ENCODE measurements at places on chromosomes 5 and 9. TPM values are rescaled to one million over a fixed set of nuclear protein-coding genes. Genes with fewer than 3 reads are reported as not detected.

DNA sequence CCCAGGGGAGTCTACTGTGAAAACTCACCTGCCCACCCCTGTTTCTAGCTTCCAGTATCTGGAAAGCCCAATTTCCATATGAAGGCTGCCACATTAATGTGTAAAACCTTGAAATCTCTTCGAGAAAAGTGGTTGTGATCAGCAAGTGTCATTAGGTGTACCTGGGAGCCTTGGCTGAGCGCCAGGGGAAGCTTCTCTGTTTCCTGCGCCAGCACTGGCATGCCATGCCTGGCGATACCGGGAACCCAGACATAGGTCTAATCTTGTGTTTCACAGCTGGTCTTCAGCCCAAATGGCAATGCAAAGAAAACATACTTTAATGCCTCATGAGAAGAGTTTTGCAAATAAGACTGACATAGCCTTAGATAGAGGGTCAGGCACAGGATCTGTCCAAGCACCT lies 101.6 kb downstream of the TENT4A start:
- DNase-seq: no peak

DNA sequence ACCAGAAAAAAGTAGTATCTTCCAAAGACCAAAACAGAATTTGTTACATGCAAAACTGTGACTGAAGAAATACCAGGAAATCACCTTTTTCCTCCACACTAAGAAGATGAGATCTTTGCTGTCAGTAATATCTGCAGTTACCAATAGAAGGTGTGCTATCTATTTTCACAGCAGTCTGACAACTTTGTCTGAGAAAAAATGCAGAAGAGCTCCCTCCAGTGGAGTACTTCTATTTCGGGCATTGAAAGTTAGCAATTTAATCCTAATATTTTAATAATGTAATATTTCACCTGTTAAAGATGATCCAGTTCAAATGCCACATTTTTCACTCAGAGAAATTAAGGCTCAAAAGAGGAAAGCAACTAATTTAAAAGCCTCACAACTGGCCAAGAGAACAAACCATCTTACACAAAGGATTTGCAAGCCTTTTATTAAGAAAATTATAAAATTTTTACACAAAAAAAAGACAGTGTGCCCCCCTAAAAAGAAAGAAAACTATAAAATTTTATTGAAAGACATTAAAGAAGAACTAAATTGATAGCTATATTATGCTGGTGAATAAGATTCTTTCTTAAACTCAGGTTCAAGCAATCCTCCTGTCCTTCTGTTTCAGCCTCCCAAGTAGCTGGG lies 50.6 kb downstream of the DEPDC1B start:
- DNase-seq: no peak

- peak; percentile 53 for DNase-seq
Measured at GRCh38 chr9:2857564-2858198, 13.8 kb upstream of the PUM3 start.

DNA sequence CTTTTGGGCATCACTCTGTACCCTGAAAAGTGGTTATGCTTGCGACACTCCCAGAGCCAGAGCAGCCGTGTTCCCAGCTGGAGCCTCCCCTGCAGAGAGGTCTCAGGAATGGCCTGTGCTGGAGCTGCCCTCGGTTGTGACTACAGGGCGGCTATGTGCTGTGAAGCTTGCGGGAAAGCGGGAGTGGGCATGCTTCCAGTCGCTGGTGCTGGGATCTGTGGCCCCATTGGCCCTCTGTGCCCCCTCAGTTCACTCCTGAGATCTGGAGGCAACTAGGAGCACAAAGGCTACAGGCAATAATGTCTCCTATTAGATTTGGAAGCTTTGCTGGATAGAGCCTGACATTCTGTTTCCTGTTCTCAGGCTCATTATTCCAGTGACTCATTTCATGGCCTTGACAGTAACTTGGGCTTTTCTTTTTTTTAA lies 56.9 kb downstream of the GPR107 start:
- no peak for DNase-seq

DNA sequence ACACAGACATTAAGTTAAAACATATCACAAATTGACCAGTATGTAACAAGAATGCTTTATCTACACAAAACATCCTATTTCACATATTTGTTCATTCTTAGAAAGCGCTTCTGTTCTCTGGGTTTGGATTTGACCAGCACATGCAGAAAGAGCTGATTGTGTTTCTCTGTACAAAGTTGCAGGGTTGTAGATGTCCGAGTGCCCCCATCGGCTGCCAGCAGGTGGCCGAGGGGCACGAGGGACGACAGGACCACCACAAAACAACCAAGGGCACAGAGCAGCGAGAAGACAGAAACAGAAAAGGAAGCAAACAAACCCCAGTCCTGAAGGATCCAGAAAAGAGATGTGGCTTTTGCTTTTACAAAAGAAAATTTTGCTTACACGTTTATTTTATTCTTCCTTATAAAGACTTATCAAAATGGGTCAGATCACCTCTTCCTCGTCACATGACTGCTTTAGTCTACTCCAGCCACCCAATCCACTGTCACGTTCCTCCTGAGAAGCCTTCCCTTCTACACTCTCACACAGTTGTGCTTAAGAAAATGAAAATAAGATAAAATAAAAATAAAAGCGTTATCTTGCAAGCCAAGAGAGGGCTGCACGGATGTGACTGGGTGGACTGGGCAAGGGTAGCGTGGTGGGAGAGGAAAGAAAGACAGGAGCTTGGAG lies 9.5 kb downstream of the OTP start:
- no peak for DNase-seq

- no peak for DNase-seq
Measured at GRCh38 chr5:41637424-41637823, 127.0 kb upstream of the PLCXD3 start.

- no peak for DNase-seq
Measured at GRCh38 chr9:120263836-120264235, 316.1 kb downstream of the CDK5RAP2 start.

DNA sequence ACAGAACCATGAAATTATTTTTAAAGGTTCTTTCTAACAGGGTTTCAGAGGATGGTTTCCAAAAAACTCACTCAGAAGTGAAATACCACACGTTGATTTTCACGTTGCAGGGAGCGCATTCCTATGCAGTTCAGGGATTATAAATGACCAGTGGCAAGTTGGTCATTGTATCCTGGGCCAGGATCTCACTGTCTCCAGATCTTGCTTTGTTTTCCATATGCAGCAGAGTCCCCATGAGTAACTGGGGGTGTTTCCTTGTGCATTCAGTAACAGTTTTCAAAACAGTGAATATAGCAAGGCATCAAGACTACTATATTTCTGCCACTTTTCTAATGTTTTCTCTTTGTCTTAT lies 1064.9 kb upstream of the DMAC1 start:
- no peak for DNase-seq

- no peak for DNase-seq
Measured at GRCh38 chr9:20084125-20084524, 295.3 kb upstream of the SLC24A2 start.

DNA sequence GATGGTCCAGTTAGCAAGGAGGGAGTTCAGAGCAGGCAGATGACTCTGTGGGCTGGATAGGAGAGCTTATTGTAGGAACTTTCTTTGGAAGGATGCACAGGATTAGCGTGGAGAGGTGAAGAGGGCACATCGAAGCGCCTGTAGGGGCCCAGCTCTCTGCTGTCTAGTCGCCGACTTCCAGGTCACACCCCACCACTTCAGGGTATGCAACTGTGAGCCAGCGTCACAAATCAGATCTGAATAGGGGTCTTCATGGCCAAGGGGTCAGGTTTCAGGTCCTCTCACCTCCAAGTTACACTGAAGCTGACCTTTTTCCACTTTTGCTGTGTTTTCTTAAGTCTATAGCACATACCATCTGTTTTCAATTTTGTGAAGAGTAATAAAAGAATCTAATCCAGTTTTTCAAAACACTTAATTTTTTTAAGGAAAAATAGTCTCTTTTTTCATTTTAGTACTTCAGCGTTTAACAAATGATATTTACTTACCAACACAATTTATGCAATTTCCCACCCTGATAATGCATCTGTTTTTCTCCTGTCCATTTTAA lies 364.2 kb upstream of the CLINT1 start:
- DNase-seq: no peak

- DNase-seq: no peak
Measured at GRCh38 chr5:157744051-157745011, 819 bp downstream of the LSM11 start.

- DNase-seq: no peak
Measured at GRCh38 chr5:63686938-63687337, 275.3 kb downstream of the HTR1A start.

DNA sequence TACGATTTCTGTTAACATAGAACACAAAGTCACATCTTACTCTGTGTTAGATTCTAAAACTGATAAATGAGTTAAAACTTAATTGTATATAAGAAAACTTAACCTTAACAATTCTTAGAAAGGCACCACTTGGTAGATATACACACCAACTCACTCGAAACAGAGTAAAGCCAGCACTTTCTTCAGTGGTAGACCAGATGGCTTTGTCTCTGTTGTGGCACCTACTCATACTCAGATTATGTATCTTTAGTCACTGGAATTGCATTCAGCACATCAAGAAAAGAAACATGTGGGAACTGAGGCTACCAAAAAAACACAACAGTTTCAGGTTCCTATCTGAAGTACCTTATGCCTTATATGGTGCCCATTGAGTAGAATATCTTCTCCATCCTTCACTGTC lies 192.5 kb downstream of the ZNF608 start:
- no peak for DNase-seq

- DNase-seq: no peak
Measured at GRCh38 chr9:75152416-75152815, 64.1 kb downstream of the OSTF1 start.

DNA sequence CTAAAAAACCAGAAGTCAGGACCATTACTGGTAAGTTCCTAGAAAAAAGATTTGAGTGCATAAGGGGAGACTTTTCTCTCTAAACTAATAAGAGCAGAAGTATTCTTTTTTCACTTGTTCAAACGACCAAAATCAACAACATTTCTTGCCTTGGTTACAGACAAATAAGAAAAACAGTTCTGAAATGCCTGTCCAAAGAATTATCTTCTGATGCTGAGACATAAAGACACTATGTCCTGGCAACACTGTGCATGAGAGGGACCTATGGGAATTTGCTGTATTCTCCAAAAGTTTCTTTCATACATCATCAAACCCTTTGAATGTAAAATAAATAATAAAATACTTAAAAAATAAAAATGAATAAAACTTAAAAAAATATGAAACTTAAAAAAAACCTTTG lies 50.4 kb downstream of the ZNF474 start:
- DNase-seq: no peak

DNA sequence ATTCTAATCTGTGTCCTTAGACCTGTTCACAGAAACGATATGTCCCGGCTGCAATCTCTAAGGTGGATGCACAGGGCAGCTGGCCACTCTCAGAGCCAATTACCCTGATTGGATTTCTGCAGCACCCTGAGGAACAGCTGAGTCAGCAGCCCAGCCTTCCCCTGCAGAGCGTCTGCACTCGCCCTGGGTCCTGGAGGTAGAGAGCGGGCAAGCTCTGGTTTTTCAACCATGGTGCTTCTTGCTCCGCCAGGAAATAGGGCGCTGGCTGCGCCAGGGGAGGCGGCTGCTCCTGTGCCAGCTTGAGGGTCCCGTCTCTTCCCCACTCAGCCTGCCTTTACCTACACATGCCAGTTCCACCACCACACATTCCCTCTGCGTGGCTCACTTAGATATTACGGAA lies 19.2 kb downstream of the NDUFS6 start:
- no peak for DNase-seq

DNA sequence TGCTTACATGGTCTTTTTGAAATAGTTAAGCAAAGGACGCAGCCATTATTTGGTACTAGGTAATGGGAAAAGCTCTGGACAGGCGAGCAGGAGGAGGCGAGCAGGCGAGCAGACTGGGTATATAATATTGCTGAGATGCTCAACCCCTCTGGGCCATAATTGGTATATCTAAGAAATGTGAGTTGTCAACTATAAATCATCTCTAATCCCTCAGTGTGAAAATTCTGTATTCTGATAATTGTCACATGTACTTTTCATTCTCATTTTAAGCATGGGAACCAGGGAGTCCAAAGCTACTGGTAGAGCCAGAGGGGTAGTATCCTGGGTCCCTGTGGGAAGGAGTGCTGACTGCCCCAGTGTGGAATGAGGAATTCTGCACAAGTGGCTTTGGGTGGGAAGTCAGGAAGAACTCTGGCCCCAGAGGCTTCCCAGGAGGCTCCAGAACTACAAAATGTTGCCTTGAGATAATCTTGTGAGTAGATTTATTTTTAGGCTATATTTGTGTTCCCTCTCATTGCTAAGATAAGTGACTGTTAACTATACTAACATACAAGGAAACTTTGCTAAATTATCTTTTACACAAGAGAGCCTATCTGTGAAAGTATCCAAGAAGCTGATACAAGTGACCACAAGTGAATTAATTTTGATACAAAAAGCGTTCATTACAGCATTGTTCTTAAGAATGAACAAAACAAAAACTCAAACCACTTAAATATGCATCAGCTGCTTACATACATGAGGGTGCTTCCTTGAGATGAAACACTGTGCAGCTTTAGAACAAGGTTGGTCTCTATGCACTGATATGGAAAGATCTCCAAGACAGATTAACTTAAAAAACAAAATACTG lies 70.5 kb upstream of the TNFAIP8 start:
- no peak for DNase-seq

The KLF9 gene
- 50.9 TPM for total RNA-seq

The DHFR gene
- total RNA-seq: 10.7 TPM

The TLX3 gene
- not detected for total RNA-seq

The LCN12 gene
- total RNA-seq: 2.1 TPM

The NTRK2 gene
- 4.5 TPM for total RNA-seq

The CHSY3 gene
- 0.51 TPM for total RNA-seq

The INSL4 gene
- total RNA-seq: not detected

The THBS4 gene
- 24.6 TPM for total RNA-seq
